ENCODE measurements at places on chromosomes 6 and 20.

- no peak for DNase-seq
Observed at GRCh38 chr6:170504479-170504878, 48.6 kb downstream of the PSMB1 start.

DNA sequence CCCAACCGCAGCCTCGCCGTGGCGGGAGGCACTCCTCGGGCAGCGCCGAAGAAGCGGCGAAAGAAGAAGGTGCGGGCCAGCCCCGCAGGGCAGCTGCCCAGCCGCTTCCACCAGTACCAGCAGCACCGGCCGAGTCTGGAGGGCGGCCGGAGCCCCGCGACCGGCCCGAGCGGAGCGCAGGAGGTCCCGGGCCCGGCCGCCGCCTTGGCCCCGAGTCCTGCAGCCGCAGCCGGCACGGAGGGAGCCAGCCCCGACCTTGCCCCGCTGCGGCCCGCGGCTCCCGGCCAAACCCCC is 525 bp downstream of the PNRC1 start:
- no peak for DNase-seq

DNA sequence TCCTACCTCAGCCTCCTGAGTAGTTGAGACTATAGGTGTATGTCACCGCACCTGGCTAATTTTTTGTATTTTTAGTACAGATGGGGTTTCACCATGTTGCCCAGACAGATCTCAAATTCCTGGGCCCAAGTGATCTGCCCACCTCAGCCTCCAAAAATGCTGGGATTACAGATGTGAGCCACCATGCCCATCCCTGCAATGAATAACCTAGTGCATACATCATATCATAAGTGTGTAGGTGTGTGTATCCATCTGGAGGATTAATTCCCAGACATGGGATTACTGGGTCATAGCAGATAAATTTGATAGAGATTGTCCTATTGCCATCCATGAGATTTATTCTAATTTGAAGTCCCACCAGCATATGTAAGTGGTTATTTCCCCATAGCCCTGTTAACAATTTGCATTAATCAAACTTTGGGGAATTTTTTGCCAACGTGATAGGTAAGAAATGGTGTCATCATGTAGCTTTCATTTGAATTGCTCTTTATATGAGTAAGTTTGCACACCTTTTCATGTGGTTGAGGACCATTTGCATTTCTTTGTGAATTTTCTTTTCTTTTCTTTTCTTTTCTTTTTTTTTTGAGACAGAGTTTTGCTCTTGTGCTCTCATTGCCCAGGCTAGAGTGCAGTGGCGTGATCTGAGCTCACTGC is 29.9 kb upstream of the BACH2 start:
- DNase-seq = no peak

- no peak for DNase-seq
Observed at GRCh38 chr6:157961832-157962575, 19.7 kb upstream of the SYNJ2 start.

- no peak for DNase-seq
Observed at GRCh38 chr6:122663981-122664380, 53.8 kb downstream of the PKIB start.

GRCh38 chr6:96542702-96543101 is 20.2 kb upstream of the FHL5 start:
- no peak for DNase-seq

DNA sequence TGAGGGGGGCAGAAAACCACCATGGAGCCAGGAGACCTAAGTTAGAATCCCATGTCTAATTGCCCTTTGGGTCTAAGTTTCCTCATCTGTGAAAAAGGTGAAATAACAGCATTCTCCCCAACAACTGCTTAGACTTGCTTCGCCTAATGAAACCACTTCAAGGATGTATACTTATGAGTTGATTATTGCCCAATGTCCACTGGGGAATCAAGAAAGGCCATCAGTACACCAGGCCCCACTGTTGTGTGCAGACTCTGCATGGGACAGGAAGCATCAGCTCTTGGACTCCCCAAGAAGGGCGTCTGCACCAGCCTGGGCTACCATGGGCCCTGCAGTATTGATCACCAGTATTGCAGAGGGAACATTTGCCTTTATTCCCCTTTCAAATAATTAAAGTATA is 189.6 kb downstream of the MAFB start:
- DNase-seq = no peak

DNA sequence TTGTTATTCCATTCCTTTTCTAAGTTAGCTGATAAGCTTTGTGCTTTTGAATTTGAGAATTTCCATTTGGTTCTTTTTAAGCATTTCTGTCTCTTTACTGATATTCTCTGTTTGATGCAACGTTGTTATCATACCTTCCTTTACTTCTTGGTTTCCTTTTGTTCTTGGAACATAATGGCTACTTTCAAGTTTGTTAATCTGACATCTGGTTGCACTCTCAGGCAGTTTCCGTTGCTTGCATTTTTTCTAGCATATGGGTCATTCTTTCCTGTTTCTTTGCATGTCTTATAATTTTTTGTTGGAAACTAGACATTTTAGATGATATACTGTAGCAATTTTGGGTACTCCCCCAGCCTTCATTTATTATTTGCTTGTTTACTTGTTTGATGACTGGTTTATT is 12.5 kb downstream of the CDC5L start:
- no peak for DNase-seq

DNA sequence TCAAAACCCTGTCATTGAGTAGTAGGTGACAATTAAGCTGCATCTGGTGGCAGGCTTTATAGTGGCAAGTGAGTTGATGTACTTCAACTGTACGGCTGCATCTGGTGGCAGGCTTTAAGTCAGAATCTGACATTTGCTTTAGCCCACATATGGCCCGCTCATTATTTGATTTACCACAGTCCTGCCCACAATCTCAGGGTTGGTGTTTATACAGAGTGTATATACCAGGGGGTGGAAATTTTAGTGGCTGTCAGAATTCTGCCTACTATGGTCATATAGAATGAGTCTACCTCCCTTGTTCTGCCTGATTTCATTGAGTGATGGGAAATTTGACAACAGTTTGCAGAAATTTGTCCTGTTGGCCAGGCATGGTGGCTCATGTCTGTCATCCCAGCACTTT is 112.3 kb downstream of the SMAP1 start:
- no peak for DNase-seq

- DNase-seq = no peak
Observed at GRCh38 chr6:124964764-124965105, 2.5 kb downstream of the RNF217 start.

DNA sequence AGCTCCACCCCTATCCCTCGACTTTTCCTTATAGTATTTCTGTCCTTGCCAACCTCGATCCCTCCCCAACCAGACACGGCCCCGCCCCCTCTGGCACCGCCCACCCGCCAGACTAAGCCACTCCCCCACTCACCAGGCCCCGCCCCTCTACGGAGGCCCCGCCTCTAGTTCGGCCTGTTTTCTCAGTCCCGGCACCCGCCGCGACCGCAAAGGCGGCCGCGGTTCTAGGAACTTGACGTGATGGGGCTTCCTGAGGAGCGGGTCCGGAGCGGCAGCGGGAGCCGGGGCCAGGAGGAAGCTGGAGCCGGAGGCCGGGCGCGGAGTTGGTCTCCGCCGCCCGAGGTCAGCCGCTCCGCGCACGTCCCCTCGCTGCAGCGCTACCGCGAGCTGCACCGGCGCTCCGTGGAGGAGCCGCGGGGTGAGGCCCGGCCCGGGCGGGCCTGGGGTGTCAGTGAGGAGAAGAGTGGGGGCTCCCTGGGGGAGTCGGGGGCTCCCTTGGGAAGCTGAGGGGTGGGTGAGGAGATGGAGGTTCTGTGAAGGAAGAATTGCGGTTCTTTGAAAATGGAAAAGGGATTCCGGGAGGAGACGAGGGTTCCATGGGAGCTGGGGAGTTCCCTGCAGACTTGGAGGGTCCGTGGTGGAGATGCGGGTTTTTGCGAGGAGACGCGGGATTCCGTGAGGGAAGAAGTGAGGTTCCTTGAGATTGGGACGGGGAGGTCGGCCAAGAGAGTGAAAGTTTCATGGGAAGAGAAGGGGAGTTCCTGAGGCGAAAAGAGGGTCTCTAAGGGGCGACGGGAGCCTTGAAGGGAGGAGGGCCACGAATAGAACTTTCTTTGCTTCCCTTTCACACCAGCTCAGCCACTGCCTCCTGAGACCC is at the start of gene ACSS2:
TSS of gene ACSS2 (plus strand) at position 207 of the 877 bp plus-strand sequence. CDS start at position 241, 34 bp downstream.
- DNase-seq = peak; percentile 94

GRCh38 chr20:19605786-19606485 is 152.1 kb upstream of the RIN2 start:
- DNase-seq = no peak

DNA sequence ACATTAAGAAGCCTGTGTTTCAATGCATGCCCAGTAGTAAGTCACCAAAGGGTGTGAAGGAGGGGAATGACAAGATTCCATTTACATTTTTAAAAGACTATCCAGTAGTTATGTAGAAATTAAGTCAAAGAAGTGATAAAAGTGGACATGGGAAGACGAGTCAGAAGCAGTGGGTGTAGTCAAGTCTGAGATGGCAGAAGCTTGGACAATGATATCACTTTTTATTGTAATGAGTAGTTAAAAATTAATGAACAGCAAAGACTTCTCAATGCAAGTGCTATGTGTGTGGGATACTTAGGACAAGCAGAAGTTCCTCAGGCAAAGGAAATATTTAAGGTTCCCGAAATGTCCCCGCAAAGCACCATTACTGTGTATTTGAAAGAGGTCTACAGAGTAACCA is 156.0 kb downstream of the DST start:
- DNase-seq = no peak

- DNase-seq = no peak
Observed at GRCh38 chr6:12270551-12271230, 19.5 kb upstream of the EDN1 start.

DNA sequence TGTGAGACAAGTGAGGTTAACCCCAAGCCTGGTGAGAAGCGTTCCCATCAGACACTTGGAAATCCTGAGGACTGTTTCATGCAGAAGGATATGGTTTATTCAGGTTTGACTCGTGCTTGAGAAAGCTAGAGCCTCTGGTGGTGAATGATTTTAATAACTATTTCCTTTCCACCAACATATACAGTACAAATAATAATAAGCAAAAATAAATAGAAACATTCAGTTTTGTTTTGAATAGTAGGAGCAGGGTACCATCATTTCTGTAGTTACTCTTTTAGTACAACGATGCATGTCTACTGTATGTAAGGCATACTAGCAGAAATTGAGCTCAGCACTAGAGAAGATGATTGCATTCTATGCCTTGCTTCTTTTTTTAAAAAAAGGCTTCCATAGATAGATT is 33.5 kb downstream of the PLG start:
- no peak for DNase-seq

GRCh38 chr6:25354078-25354932 is 75.1 kb downstream of the CARMIL1 start:
- no peak for DNase-seq

DNA sequence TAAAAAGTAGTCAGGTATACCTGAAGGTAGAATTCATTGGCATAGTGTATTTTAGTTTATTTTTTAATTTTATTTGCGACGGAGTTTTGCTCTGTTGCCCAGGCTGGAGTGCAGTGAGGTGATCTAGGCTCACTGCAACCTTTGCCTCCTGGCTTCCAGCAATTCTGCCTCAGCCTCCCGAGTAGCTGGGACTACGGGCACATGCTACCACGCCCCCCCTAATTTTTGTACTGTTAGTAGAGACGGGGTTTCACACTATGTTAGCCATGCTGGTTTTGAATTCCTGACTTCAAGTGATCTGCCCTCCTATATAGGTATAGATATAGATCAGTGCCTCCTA is 102.8 kb upstream of the PRSS16 start:
- DNase-seq = no peak

GRCh38 chr6:13120483-13121482 is 207.6 kb downstream of the TBC1D7 start:
- no peak for DNase-seq

Data from activated CD8-positive, alpha-beta memory T cell treated with anti-CD3 and anti-CD28 coated beads for 1 hour (primary cell).